ENCODE measurements at places on chromosomes 1 and 21.

- no peak for DNase-seq
Measured at GRCh38 chr1:64608005-64608650, 136.7 kb upstream of the RAVER2 start.

DNA sequence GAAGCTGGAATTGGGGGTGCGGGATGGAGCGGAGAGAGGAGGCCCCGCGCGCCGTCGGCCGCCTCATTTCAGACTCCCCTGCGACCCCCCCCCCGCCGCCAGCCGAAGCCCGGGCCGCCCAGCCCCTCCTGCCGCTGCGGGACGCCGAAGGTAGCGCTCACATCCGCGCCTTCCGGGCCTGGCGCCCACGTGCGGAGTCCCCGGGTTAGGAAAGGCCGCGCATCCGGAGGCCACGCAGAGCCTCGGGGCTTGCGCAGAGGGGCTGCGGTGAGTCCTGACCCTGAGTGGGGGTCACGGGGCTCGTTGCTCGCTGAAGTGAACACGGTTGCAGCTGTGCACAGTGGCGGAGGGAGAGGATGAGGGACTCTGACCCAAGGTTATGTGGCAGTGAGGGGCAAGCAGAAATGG, 552 bp upstream of the ZNF496 start:
- peak; percentile 33 for DNase-seq

GRCh38 chr1:114015075-114015474, 35.8 kb downstream of the OLFML3 start:
- no peak for DNase-seq

GRCh38 chr1:119787776-119788175, 19.1 kb upstream of the HMGCS2 start:
- DNase-seq, result no peak

GRCh38 chr1:211148366-211148765, 14.4 kb upstream of the KCNH1 start:
- no peak for DNase-seq

GRCh38 chr1:208113011-208113410, 131.2 kb downstream of the PLXNA2 start:
- DNase-seq, result no peak

GRCh38 chr1:114032271-114033215, 53.3 kb downstream of the OLFML3 start:
- DNase-seq, result no peak

GRCh38 chr1:36365381-36365780, 20.3 kb downstream of the STK40 start:
- no peak for DNase-seq

GRCh38 chr1:45583666-45584350, at the start of gene NASP:
Gene NASP (plus strand): TSS chr1:45584041. CDS start chr1:45584147, 106 bp downstream.
- DNase-seq, result peak; percentile 91

- DNase-seq, result no peak
Measured at GRCh38 chr1:61518670-61519400, 206.1 kb downstream of the TM2D1 start.

- peak; percentile 26 for DNase-seq
Measured at GRCh38 chr1:70528590-70529333, 117.7 kb downstream of the CTH start.

GRCh38 chr1:143735764-143736461, 235.9 kb downstream of the FAM72C start:
- peak; percentile 18 for DNase-seq

DNA sequence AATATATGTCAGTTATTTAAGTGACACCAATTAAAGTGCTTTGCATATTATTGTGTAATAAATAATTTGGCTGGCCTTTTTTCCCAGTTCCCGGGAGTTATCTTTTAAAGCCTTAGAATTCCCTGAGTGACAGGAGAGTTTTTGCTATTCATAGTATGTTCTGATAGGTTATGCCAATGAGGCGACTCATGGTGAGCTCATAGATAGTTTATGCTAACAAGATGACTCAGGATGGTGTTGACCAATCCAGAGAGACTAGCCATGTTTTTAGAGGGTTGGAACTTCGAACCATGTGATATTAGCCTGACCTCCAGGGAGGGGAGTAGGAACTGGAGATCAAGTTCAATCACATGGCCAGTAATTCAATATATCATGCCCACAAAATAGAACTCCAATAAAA, 310.8 kb downstream of the USP25 start:
- no peak for DNase-seq

DNA sequence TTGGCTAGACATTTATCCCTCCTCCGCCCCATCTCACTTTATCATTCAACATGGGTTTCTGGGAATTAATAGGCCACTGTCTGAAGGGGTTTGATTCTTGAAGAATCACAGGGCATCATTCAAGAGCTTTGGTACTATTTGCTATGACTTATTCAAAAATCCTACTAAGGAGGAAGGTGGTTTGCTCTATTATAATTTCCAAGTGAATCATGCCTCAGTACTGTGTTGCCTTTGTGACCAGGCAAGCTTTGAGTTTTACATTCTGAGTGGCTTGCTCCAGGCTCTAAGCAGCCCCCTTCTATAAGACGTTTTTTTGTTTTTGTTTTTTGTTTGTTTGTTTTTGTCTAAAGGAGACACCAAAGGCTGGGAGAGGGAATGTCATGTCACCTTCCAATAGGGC, 2.6 kb downstream of the C1orf21 start:
- no peak for DNase-seq

DNA sequence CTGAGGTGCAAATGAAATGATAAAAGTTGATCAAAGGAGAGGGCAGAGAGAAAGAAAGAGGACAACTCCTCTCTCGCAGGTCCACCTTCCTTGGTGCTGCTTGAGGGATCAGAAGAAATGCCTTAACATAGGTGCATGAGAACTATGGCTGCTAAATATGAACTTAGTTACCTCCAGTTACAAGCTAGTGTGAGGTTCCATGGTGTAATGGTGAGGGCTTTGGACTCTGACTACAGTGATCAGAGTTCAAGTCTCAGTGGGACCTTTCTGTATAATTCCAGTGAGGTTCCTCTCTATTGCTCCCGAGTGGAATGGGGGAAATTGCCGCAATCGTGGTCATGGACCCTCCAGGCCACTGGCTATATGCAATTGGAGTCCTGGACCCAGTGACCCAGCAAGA, 387.3 kb downstream of the FAM72C start:
- no peak for DNase-seq

DNA sequence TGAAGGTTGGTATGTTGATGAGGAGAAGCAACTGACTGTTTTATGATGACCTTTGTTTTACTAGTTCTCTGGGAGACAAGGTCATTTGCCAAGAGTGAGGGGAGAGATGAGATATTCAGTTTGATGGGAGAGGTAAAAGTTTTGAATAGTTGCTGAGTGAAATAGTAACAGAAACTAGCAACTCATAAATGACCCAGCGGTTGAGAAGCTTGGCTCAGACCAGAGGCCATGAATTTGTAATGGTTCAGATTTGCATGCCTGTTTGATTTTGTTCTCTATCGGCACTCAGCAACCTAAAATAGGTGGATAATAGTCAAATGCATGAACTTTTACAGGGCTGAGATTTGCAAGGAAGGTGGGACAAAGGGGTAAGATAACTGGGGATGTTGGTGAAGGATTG, 6.6 kb downstream of the CCDC30 start:
- no peak for DNase-seq

GRCh38 chr1:31668303-31668883, 23.7 kb upstream of the PEF1 start:
- no peak for DNase-seq

DNA sequence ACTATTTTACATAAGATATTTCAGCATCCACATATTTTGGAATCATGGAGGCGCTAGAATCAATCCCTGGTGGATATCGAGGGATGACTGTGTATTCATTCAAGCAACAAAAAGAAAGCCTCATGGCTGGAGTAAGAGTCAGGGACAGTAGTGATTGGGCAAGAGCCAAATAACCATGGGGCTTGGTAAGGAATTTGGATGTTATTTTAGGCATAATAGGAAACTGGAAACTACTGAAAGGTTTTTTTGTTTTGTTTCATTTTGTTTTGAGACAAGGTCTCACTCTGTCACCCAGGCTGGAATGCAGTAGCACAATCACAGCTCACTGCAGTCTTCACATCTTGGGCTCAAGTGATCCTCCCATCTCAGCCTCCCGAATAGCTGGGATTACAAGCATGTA, 33.8 kb upstream of the EYA3 start:
- no peak for DNase-seq

- no peak for DNase-seq
Measured at GRCh38 chr1:219991511-219991810, 54.8 kb downstream of the EPRS1 start.

- no peak for DNase-seq
Measured at GRCh38 chr1:181440510-181440909, 42.8 kb upstream of the CACNA1E start.

- DNase-seq, result no peak
Measured at GRCh38 chr1:209822706-209823105, 5.1 kb upstream of the UTP25 start.

DNA sequence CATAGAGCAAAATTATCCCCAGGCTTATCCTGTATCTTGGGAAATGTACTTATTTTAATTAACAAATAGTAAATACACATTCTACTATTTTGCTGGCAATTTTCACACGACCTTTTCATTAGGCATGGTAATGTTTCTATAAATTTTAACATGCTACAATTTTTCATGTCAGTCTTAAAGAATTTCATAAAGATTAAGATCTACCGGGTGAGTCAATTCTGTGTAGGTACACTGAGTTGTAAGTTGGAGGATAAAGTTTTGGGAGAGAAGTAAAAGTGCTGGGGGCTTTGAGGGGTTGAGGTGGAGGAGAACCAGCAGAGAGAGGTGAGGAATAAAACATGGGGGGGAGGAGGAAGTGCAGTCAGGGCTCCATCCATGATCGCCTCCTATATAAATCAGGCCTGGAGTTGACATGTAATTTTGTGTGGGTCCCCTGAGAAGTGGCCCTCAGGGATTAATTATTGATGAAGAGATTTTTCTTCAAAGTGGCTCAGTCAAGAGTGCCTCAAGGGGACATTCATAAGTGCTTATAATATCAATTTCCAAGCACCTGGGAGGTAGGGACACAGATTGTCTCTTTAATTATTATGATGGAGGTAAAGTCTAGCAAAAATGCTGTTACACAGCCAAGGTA, 7.2 kb downstream of the DPYD start:
- no peak for DNase-seq

DNA sequence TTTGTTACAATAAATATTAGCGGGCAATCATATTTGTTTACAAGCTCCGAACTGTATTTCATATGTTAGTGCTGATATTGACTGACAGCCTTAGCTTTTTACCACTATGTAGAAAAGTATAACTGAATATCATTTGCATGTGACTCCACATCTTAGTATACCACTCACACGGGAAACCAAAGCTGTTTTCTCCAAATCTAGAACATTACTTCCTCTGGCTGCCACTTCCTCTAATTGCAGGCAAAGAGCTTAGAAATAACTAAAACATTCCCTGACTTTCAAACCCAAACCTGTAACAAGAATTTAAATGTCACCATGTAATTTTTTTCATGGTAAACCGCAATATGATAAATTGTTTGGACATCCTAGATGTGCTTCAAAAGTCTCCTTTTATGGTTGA, 174.7 kb downstream of the LBR start:
- DNase-seq, result no peak

- DNase-seq, result no peak
Measured at GRCh38 chr1:35463232-35463631, 94.0 kb downstream of the KIAA0319L start.

DNA sequence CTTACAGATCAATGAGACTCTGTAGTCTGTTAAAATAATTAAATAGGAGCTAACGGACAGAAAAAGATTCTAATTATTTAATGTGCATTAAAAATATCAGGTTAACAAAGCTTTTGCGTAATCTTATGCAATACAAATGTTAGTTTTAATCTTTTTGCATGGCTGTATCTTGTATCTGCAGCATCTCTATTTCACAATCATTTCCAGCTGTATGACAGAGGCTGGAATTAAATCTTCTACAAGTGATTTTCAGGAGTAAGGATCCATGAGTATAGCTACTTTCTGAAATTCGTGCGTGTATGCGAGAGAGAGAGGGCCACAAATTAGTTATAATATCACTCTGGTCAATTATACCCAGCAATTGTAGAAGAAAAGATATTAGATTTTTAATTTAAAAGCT, 1446.8 kb downstream of the NCAM2 start:
- no peak for DNase-seq

DNA sequence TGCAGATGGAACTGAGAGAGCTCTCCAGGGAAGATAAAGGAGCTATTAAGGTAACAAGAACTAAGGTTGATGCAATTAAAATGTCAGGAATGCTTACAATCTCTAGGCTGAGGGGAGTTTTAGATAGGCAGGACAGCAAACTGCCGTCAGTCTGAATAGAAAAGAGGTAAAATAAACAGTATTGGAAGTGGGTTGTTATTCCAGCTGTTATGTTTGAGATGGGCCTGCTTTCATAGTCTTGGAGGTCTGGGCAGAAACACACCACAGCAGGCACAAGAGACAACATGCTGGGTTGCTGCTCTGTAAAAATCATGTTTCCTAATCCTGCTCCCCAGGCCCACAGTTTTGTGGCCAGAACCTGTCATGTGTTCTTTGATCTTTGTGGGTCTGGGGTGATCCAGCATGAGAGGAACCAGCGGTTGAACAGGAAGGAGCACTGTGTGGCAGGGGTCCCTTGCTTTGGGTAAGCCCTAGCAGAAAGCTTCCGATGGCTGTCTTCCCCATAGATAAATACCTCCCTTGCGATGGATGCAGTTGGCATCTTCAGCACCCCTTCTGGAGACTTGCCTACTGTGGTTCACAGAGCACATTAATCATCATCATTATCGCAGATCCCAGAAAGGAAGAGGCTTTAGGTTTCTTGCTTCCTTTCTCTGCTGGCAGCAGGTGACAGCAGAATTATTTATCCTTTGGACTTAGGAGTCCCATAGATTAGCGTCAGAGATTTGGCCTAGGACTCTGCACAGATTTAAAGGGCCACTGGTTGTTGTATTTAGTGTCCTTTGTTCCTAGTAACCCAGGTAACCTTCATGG, 97.1 kb downstream of the AK5 start:
- DNase-seq, result peak; percentile 75

GRCh38 chr1:176897350-176898236, 266.9 kb downstream of the ASTN1 start:
- peak; percentile 49 for DNase-seq

DNA sequence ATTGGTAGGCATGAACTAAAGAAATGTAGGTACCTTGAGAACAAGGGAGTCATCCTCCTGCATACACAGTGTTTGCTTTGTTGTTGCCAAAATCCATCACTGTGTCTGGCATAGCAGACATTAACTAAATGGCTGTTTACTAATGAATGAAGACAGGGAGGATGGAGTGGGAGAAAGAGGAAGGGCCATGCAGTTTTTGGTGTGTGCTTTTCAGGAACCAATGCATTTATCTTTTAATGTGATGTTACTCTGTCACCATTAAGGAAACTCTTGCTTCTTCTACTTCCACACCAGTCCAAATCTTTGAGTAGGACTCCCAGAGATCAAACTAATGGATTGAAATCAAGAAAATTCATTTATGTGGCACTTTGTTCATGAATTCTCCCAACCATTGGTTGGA, 55.6 kb upstream of the DUSP10 start:
- DNase-seq, result no peak

DNA sequence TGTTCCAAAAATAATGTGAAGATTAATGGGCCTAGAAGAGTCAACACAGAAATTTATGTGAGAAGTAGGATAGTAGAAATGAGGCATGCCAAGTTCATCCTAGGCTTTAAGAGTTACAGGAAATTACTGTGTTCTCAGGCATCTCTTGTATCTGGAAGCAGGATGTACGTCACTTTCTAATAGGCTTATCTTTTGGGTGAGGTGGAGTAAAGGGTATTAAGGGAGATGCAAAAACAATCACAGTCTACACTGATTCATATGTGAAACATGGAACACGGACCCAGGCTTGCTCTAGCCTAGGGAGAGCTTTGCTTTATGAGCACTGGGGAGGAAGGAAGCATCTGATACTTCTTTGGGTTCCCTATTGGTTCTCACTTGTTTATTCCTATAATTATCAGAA, 84.5 kb upstream of the RGS4 start:
- DNase-seq, result peak; percentile 88
